ENCODE measurements at places on chromosomes 13 and 19.

GRCh38 chr19:44822177-44822576 is 13.3 kb downstream of the BCAM start:
- no peak for DNase-seq

DNA sequence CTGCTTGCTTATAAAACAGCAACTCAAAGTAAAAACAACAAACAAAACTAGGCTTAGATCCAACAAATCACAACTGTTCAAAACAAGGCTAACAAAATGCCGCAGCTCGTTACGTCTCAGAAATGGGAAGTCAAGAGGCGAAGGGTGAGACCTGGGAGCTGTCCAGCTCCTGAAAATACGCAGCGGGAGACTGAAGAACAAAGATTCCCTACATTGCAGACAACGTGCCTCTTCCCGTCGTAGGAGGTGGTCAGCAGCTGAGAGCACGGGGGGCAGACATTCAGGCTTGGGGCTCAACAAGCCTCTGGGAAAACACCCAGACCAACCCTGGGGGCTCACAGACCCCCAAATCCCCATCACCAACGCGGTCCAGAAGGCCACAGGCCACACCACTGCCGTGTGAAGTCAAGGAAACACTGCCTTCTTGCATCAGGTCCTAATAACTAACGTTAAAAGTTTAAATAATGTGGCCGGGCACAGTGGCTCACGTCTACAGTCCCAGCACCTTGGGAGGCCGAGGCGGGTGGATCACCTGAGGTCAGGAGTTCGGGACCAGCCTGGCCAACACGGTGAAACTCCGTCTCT is 13.5 kb downstream of the PLPP2 start:
- no peak for DNase-seq

DNA sequence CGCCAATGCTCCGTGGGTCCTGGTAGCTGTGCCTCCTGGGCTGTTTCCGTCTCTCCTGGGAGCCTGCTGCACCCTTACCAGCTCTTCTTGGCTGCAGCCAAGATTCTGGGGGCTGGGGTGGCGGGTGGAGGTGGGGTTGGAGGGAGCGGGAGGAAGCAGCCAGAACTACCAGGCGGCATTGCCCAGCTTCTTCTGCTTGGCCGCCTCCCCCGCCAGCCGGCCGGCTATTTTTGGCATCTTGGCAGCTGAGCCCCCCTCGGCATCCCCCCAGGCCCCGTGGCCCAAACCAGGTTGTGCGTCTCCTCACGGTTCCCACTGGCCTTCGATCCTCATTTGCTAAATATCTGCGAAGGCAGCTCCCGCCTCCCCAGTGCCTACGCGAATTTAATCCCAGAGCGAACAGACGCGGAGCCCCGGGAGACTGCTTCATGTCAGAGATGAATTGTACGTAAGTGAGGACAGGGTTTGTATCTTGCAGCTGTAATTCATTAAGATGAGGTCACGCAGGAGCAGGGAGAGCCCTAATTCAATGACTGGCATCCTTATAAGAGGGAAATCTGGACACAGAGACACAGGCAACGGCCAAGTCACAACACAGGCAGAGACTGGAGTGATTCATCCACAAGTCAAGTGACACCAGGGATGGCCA is 12.8 kb upstream of the PEAK3 start:
- no peak for DNase-seq

- DNase-seq = no peak
Measured at GRCh38 chr19:11708457-11708856, 30.3 kb downstream of the ZNF823 start.

DNA sequence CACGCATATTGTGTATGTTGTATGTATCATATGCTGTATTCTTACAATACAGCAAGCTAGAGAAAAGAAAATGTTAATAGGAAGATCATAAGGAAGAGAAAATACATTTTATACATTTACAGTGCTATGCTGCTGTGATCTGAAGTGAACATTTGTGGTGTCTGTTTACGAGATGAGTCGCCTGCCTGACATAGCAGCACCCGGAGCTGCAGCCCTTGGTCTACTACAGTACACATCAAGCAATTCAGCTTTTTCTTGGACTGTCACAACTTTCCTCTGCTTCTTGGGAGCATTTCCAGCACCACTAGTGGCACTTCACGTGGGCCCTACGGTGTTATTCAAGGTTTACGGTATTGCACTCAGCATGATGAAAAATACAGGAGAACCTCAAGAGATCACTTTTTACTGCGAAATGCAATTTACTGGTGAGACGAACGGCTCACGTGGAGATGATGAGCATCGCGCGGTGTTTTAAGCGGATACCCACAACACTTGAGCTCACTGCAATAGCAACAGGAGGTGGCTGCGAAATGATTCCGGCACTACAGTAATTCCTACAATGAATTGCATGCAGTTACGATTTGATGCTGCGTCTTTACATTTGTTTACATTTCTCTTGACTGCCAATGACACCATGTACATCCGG is 308.4 kb downstream of the FGF9 start:
- no peak for DNase-seq

DNA sequence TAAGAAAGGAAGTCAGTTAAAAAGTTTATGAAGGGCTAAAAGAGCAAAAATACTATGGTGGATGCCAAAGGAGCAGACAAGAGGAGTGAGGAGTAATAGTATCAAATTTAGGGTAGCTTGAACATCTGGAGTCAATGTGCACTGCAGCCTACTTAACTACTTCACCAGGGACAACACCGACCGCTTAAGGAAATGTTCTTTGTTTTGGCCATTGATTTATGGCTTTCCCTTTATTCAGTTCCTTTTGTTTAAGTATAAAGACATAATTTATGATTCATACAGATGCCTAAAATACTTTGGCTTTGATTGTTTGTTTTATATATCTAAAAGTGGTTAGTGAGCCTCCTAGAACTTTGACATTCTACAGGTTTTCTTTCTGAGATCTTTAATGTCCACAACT is 276.3 kb upstream of the PRR20A start:
- DNase-seq = no peak

- no peak for DNase-seq
Measured at GRCh38 chr19:45900738-45901431, 1.5 kb downstream of the MYPOP start.

DNA sequence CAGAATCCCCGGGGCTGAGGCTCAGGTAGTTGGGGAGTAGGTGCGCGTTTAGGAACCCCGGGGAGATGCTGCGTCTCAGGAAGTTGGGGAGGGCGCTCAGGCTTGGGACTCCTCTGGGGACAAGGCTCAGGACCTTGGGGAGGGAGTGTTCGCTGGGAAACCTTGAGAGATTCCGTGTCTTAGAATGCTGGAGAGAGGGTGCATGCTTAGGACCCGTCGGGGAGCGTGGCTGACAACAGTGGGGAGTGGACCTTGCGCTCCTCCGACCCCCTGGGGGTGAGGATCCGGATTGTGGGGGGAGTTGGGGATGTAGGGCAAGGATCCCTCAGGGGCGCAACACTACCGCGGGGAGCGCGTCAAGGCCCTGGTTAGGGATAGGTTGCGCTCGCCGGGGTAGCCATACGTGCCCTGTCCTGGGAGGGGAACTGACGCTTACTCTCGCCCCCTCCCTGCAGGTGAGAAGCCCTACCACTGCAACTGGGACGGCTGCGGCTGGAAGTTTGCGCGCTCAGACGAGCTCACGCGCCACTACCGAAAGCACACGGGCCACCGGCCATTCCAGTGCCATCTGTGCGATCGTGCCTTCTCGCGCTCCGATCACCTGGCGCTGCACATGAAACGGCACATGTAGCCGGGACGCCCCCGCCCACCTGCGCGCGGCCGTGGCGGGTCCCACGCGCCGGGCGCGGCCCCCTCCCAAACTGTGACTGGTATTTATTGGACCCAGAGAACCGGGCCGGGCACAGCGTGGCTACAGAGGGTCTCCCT is 2.0 kb downstream of the KLF2 start:
- DNase-seq = no peak

DNA sequence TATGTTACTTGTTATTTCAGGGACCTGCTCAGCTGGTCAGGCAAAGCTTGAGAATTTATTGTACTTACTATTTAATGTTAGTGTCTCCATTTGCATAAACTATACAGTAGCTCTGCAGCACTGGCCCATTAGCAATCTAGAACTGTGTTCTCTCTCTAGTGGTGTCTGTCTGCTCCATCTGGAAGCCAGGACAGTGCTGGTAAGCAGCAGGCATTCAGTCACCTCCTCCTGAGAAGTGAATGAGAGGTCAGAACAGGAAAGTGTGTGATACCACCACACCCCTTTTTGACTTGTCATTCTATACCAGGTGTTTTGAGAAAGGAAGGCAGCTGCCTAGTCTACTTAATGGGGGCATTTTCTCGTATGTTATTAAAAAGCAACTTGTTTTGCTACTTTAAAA is 3.9 kb downstream of the COG3 start:
- DNase-seq = no peak

GRCh38 chr13:110912651-110913051 is 2.2 kb downstream of the ANKRD10 start:
- no peak for DNase-seq

DNA sequence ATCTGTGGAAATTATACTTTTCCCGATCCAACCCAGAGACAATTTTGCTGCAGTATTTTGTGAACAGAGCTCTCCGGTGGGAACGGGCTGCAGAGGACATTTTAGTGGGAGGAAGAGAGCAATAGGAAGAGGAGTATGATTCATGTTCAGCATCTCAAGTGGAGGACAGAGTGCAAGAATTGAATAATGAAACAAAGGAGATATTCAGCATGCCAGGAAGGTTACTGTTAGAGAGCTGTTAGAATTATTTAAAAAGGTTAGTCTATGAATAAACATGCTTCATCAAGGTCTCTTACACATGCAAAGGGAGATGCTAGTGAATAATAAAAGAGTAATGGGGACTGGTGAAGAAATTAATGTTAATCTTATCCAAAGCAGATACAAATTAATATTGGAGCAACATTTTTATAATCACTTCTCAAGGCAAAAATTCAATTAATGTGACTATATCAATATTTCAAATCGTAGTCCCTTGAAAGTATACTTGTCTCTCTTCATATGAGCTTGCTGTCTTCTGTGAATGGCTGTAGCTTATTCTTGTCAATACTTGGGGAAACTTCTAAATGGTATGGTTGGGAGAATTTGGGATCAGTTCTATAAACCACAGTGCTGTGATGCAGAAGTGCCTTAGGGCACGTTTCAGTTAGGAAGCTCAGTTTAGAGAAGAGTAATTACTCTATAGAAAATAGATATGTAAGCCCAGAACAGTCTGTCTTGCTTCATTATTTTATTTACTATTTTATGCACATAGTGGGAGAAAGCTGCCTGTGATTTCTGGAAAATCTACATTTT is 1165.8 kb downstream of the OLFM4 start:
- no peak for DNase-seq

DNA sequence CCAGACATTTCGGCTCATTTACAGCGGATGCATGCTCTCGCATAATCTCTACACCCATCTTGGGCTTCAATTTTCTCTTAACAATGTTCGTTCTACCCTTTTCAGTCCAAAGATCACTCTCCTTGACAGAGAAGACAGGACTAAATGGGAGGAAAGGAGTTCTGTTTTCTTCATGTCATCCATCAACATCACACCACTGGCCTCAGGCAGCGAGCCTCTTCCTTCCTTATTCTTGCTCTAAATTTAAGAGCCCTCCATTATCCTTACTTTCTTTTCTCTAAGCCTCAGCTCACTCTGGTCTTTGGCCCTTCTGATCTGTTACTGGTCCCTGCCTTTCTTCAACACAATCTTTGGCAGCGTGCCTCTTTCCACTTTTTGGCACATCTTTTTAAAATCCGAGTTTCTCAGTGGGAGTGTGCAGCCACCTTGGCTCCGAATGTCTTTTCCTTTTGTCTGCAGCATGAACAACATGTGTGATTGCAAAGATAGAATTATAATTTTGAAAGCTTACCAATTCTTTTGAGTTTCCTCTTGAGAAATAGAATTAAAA is 98.7 kb downstream of the FAM216B start:
- no peak for DNase-seq

DNA sequence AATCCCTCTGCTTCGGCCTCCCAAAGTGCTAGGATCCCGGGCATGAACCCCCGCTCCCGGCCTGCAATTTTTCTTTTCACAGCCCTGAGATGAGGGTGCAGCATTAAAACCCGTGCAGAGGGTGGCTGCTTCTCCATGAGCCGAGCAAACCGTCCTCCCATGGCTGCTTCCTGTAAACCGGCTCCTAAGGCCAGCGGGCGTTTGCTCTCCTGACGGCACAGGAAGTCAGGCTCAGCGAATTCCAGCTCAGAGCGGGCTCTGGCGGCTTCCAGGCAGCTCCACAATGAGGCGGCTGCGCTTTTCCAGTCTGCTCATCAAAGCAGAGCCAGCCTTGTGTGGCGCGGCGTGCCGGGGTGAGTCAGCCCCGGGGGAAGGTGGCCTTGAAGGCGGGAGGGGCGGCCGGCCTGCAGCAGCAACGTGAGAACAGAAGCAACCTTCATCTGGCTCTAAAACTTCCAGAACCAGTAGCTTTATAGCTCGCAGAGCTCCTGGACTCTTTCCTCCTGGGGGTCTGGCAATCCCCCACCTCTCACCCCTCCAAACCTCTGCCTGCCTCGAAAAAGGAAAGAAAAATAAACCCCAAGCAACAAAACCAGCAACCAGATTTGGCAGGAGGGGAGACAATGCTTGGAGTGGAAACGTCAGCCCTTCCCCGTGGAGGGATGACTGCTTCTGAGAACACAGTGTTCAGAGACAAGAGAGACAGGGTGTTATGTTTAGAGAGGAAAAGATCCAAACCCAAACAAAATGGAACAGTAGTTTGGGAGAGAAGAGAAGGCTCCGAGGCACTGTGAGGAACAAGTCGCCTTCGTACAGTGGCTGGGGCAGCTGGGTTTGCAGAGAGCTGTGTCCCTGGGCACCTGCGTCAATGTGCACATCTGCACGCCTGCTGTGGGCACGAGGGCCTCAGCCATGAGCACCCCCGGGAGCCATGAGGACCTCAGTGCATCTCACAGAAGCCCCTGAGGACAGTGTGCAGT is 67.8 kb downstream of the GADD45B start:
- DNase-seq = peak; percentile 62
